ENCODE measurements at places on chromosomes 2 and 18.

GRCh38 chr2:10412380-10412779 is 35.7 kb downstream of the ODC1 start:
- DNase-seq, result no peak

DNA sequence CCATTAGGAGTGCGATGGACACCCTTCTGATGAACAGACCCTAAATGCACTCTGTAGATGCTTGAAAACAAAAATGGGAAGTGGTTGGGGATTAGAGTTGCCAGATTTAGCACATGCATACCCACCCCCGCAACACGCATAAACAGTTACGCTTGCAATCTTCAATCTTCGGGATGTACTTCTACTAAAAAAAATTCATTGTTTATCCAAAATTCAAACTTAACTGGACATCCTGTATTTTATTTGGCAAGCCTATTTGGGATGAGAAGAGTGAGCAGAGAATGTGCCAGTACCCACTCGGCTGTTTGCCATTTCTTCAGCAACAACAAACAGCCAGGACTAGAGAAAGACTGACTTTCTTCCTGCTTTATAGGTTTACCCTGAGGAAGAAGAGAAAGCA is 18.4 kb downstream of the KIAA2012 start:
- peak; percentile 81 for DNase-seq

DNA sequence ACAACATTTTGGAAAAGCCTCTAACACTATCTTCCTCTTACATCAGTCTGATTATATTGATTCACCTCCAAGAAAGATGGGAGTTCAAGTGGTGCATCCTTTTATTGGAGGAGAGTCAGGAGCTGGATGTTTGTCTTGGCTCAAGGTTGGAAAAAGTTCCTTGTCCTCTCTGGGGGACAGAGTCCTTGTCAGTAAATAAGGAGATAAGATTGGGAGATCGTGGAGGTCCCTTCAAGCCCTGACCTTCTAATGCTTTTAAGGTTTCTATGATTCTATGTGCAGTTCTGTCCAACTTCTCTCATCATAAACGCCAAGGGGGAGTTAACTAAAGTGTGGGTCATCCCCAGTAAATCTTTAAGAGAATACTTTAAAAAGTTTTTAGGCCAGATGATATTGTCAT is 60.9 kb upstream of the CCBE1 start:
- DNase-seq, result no peak

- DNase-seq, result no peak
Measured at GRCh38 chr2:98810588-98810928, 79.6 kb upstream of the MGAT4A start.

DNA sequence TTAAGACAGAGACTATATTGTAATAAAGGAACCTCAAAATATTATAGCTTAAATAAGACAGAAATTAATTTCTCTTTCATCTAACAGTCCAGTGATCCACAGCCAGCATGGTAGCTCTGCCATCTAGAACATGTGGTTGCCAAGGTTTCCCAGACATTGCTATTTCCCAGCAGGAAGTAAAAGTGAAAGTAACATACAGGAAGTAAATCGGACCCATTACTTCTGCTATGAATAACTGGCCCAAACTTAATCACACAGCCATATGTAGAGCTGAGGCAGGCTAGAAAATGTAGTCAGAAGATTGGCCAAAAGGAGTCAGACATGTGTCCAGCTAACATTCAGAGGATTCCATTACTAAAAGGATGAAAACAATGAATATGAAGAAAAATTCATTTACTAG is 71.0 kb downstream of the NOL4 start:
- DNase-seq, result peak; percentile 2

DNA sequence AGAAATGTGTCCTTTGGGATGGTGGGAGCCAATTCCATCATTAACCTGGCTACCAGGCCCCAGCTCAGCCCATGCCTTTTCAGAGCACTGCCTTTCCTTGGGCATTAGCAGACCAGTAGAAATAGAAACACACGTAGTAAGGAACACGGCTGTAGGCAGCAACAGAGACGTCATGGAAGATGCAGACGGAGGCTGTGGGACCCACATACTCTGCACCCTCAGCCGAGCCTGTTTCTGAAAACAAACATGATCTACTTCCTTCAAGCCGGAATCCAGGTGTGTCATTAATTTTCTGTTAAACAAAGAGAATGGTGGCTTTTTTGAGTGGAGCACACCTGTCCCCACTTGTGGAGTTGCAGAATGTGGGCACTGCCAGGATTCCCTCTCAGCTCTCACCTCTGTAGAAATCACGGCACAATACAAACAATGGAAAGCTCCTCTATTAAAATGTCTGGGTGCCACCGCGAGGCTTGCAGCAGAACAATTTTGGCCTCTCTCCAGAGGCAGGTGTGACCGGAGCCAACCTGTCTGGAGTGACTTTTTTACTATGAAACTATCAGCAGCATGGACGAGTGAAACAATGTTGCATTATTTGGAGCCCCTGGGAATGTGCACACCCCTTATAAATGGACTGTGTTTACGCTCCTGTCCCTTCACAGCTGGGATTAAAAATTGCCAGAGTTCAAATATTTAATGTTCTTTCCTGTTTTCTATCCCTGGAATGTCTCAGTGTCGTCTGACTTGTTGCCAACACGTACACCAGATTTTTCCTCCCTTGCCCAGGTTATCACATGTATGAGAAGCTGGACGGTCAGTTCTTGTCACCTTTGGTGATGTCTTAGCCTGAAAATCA is 31.7 kb downstream of the SPP2 start:
- DNase-seq, result no peak

DNA sequence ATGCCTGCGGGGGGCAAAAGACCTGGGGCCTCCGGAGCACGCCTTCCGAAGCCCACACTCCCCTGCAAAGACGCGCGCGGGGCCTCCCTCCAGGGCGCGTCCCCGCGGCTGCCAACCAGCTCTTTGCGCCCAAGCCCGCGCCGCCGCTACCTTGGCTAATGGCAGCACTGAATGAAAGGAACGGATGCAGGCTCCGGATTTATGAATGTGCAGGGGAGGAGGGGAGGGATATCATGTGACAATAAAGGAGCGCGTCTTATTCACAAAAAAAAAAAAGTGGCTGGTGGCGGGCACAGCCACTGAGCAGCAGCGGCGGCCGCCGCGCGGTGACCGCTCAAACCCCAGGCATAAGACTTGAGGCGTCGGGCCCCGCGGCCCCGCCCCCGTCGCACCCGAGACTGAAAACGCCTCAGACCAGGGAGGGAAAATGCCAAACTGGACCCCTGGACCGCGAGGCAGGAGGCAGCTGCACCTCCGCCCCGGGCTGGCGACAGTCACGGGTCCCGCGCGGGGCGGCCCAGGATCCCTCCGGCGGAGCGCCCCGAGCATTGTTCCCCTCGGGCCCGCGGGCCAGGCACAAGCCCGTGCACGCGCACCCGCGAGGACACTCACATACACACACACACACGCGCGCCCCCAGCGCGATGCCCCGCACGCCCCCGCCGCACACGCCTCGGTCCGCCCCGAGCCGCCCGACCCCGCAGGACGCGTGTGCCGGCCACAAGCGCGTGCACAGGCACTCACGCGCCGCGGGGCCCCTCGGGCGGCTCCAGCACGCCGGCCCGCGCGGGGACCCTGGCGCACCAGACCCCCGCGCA is 1.6 kb downstream of the SPRED2 start:
- DNase-seq, result peak; percentile 87

GRCh38 chr2:112750560-112750843 is 13.9 kb downstream of the CKAP2L start:
- DNase-seq, result no peak

- DNase-seq, result no peak
Measured at GRCh38 chr2:191714925-191715324, 37.0 kb downstream of the NABP1 start.

- peak; percentile 88 for DNase-seq
Measured at GRCh38 chr18:47999801-48000248, 69.4 kb upstream of the SMAD2 start.

- DNase-seq, result no peak
Measured at GRCh38 chr2:1398191-1398590, 15.1 kb upstream of the TPO start.

- no peak for DNase-seq
Measured at GRCh38 chr2:24888177-24888576, 31.9 kb downstream of the ADCY3 start.

GRCh38 chr2:134365356-134365755 is 111.5 kb downstream of the MGAT5 start:
- DNase-seq, result no peak

DNA sequence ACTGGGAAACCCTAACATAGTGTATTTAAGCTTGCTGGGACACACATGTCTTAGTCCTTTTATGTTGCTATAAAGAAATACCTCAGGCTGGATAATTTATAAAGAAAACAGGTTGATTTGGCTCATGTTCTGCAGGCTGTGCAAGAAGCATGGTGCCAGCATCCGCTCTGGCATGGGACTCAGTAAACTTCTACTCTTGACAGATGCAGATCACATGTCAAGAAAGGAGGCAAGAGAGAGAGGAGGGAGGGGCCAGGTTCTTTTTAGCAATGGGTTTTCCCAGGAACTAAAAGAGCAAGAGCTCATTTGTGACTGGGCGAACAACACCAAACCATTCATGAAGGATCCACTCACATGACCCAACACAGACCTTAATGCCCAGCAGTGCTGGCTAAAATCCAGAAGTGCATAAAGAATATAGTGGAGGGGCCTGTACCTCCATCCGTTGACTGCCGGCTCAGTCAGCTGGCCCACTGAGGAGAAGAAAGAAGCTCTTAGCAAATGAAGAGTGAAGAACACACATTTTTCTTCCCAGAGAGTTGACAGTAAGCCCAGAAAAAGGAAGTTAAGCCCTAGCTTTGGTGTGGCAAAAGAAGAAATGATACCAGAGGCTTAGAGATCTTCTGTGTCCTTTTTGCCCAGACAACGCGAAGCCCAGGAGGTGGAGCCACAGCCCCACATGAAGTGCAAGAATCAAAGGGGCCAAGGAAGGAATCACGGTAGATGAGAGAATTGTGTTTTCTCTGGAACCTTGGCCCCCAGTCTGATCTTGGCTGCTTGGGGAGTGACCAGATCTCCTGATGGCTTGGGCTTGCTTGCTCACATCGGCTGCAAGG is 183.5 kb upstream of the FAM98A start:
- no peak for DNase-seq

DNA sequence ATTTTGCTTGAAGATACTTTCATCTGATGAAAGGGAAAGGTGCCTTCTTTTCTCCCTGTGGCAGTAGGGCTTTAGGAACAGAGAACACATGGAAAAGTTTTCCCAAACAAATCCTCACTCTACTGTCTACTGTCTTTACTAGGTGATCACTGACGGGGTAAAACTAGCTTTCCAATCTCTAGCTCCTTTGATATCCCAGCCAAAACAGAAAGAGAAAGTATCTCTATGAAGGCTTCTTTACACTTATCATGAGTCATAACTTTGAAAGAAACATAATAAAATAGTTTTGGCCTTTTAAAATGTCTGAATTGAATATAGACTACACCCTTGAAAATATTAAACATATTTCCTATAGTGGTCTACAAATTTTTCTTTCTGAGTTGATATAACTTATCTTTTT is 214.5 kb downstream of the DSEL start:
- no peak for DNase-seq

DNA sequence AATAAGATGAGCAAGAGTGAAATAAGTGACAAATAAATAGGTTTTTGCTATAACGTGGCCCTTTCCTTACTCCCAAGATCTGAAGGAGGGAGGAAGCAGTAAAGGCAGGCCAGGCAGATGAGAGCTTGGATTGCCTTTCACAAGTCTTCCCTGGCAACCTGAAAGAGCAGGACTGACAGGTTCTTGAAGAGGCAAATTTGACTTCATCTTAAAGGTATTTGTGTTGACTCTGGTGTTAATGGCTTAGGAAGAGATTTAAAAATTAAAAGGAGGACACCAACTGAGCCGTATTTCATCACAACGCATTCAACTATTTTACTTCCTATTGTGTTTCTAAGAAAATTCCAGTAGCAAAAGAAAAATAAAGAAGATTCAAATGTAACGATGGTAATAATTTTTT is 3.2 kb downstream of the STRN start:
- DNase-seq, result no peak

DNA sequence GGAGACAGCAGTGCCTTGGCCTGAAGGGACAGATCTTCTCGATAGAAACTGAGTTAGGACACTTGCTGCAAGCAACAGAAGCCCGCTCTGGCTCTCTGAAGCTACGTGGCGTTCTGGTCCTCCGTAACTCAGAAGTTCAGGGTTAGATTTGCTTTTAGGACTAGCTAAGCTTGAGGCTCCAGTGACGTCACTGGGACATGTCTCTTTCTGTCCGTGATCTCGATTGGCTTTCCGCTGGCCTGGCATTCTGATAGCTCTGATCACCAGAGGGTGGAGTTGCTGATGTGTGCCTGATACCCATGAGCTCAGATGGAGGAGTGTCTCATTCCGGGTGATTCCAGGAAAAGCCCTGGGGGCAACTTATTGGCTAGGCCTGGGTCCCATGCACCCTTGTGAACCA is 75.0 kb downstream of the GLI2 start:
- no peak for DNase-seq

DNA sequence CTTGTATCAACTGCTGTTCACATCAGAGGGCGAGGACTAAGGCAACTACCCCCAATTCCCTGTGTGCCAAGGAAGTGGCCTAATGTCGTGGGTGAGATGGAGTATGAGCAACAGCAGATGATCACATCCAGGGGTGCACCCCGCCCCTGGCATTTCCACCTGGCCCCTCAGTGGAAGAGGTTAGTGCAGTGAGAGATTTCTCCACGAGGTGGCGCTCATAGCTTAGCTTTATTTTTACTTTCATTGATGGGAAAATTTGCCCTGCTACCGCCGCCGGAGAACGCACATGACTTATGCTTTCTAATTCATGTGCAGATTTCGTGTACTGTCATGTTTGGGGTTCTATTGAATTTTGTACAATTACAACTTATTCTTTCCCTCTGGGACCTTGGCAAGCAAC is 470.6 kb upstream of the MEX3C start:
- peak; percentile 19 for DNase-seq

DNA sequence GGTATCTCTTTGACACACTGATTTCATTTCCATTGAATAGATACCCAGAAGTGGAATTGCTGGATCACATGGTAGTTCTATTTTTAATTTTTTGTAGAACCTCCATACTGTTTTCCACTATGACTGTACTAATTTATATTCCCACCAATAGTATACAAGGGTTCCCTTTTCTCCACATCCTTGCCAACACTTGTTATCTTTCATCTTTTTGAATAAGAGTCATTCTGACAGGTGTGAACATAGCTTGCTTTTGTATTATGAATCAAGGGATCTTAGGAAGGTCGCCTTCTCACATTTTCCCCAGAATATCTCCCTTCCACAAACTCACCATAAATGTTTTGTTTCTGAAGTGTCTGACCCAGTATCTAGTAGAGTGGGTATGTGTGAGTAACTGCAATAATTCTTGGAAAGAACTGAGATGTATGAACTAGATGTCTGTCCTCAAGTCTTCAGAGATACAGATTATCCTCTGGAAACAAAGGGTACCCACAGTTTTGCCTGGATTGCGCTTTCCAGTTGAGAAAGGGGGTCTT is 17.1 kb upstream of the SP3 start:
- no peak for DNase-seq

GRCh38 chr2:22981785-22982184 is 403.2 kb upstream of the KLHL29 start:
- no peak for DNase-seq

GRCh38 chr2:27715318-27716210 is 51.9 kb downstream of the SLC4A1AP start:
- no peak for DNase-seq

Data from common myeloid progenitor, CD34-positive (primary cell).